ENCODE measurements at places on chromosomes 3 and 15.

DNA sequence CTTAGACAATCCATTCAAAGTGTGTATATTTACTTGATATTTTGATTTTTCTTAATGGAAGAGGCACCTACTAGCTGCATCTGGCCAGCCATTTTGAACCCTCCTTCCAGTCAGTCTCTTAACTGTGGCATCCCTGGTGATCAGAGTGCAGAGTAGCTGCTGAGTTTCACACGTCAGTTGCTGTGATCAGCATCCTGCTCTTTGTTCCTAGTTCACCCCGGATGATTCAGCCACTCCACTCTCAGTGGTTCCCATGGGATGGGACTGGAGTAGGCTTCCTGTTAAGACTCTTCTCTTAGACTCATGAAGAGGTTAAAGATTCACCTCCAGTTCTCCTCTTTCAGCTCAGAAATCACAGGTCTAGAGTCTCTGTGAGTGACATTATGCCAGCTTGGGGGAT is 75.8 kb downstream of the STXBP5L start:
- DNase-seq = no peak

DNA sequence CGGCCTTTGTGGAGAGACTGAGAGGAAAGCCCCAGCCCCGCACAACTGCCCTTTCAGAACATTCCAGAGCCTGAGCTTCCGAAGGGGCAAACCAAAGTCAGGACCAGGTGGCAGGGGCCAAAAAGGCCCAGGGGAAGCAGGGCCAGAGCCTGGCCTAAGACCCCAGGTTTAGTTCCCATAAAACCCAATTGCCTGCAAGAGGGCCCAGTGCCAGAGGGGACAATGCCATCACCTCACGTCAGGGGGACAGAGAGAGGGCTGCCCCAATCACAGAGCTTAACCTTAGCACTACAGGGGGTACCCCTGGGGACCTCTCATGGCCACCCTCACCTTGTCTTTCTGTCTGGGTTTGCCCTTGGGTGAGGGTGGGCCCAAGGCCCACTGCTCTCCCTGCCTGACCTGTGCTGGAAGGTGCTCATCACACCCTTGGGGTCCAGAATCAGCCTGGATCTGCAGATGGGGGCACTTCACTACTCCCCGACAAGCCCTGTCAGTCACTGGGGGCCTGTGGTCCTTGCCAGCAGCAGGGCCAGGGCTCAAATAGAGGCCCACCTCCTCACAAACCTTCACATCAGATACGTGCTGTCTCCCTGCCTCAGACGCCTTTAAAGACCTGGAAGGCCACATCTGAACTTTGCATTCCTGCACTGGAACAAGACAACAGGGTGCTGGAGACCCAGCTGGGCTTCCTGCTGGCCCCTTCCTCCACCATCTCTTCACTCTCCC is 3.8 kb downstream of the CALML4 start:
- DNase-seq = no peak

DNA sequence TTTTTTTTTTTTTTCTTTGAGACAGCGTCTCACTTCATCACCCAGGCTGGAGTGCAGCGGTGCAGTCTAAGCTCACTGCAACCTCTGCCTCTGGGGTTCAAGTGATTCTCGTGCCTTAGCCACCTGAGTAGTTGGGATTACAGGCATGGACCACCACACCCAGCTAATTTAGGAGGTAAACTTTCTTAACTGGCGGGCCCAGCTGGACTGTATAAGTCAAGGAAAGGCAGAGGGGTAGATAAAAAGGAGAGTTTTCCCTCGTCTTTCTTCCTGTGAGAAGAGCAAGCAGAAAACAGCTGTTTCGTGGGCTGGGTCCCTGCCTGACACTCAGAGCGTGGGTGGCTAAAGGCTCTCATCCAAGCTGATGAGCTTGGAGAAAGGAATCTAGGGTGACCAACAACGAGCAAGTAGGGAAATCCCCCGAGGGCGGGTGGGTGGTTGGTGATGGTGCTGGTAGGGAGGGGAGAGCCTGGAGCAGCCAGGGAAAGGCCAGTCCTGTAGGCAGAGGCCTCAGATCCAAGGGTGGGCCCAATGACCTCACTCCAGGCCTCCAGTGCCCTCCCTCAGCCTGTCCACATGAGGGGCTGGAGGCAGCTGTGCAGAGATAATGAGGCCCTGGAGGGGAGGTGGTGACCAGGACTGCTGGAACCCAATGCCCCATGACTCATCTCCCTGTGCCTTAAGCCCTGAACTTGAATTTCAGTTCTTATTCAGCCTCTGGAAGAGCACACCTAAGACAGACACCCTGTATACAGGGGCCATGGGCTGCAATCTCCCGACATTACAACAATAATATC is 43.1 kb upstream of the LIMD1 start:
- DNase-seq = peak; percentile 97

GRCh38 chr3:184694716-184695115 is 17.1 kb downstream of the MAGEF1 start:
- DNase-seq = no peak

GRCh38 chr3:109977897-109978296 is 640.6 kb upstream of the DPPA4 start:
- no peak for DNase-seq

GRCh38 chr3:41404582-41404981 is 205.3 kb downstream of the CTNNB1 start:
- DNase-seq = no peak

DNA sequence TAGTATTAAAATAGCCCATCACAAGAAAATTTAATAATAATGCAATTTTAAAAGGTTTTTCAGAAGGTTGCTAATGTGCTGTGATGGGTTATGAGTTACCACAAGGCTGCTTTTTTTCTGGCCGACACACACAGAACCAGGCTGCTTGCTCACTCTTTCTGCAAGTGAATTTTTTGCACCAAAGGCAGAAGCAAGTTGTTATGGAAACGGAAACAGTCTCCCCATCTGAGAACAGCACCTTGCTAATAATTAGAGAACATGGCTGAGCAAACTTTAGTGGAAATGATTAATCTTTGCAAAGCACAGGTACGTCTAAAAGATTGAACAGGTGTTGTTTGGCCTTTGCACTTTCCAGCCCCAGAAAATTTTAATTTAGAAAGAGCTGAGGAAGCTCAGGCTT is 51.0 kb downstream of the CACNA2D3 start:
- no peak for DNase-seq

DNA sequence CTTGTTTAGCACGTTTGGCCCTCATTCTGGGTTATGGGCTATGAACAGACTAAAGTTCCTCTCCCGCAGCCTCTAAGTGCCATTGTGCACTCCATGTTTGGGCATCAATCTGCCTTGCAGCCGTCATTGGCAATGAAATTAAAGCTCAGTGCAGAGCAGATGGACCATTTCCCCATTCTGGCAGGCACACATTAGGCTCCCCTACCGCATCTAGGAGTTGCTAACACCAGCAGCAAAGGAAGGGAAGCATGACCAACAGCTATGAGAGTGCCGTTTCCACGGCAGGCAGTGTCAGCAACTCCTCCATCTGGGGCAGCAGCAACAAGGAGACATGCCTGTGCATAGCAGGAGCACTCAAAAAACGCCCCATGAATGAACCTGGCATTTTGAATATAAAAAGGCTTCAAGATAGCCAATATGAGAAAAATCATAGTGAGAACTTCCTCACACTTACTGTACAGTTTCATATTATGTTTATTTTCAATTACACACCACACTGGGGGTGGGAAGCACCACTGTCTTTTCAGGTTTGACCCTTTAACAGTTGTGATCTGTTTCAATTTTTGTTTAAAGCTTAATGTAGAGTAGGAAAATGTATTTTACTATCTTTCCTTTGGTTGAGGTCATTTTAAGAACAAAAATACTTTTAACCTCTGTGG is 218.7 kb downstream of the KCNMB2 start:
- DNase-seq = no peak

DNA sequence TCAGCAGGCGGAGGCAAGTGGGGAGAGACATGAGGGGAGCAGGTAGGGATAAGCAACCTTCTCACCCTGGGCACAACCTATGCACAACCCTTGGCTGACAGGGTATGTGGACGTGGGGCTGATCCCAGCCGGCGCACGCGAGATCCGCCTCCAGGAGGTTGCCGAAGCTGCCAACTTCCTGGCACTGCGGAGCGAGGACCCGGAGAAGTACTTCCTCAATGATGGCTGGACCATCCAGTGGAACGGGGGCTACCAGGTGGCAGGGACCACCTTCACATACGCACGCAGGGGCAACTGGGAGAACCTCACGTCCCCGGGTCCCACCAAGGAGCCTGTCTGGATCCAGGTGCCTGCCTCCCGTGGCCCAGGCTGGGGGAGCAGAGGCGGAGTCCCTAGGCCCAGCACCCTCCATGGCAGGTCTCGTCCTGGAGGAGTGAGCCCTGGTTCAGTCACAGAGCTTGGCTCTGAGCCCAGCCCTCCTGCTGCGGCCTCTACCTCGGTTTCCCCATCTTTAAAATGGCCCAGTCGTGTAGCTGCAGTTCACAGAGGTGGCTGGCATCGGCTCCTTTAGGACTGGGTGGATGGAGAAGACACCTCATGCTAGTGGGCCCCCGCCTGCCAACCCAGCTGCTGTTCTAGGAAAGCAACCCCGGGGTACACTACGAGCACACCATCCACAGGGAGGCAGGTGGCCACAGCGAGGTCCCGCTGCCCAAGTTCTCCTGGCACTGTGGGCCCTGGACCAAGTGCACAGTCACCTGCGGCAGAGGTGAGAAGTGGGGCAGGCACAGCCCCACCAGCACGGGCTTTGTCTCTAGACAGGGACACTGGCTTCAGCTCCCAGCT is 96.0 kb downstream of the TBC1D2B start:
- DNase-seq = no peak

GRCh38 chr15:52505151-52505550 is 23.5 kb downstream of the MYO5A start:
- no peak for DNase-seq

DNA sequence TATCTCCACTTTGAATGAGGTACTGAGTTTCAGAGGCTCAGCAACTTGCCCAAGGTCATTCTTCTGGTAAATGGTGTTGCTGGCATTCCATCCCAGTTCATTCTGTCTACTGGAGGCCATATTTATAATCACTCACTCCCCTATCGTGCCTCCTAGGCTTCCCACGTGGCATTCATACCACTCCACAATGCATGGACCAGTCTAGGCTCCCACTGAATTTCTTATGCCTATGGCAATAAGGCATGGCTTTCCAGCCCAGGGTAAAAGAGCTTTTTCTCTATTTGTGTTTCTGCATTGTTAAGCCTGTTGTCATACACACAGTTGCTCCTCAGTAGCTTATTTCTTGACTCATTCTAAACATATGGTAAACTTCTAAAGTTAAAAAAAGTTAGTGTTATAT is 19.9 kb downstream of the BBX start:
- DNase-seq = no peak

DNA sequence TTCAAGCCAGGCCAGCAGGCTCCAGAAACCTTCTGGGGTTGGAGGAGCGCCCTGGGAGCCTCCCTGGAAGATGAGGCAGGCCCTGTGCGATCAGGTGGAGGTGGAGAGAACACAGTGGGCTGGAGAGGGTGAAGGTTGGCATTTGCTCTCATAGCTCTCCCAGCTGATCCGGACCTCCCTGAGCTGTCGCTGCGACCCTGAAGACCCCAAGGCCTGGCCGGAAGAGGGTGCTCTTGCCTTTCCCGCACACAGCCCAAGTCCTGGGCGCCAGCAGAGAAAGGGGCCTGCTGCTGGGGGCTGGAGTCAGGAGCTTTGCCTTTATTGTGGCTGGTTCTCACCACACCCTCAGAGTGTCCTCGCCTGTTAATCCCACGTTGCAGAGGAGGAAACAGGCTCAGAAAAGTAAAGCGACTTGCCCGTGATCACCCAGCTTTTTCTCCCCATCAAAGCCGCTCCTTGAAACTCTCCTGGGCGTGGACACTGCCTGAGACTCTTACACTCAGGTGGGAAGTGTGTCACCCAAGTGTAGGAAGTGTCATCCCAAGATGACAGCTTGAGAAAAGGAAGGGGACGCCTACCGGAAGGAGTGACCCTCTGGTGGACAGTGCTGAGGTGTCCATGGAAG is 8.6 kb upstream of the RPL29 start:
- DNase-seq = no peak

DNA sequence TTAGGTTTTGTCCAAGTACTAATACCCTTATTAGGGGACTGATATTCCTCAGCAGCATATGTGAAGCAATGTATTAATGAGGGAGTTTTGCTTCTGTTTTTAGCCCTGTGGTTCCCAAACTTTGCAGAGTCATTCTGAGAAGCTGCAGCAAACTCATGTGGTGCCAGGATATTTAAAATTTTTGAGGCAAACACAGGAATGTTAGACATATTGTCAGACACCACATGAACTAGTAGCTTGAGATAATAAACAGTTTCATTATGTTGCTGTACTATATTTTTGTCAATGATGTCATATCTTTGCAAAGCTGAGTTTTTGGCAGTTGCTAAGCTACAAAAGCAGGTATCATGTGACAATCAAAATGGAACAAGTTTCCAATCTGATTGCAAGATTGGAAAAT is 36.6 kb downstream of the ATP6V1A start:
- DNase-seq = peak; percentile 94

GRCh38 chr3:76554707-76555106 is 485.2 kb upstream of the ROBO2 start:
- peak; percentile 30 for DNase-seq

DNA sequence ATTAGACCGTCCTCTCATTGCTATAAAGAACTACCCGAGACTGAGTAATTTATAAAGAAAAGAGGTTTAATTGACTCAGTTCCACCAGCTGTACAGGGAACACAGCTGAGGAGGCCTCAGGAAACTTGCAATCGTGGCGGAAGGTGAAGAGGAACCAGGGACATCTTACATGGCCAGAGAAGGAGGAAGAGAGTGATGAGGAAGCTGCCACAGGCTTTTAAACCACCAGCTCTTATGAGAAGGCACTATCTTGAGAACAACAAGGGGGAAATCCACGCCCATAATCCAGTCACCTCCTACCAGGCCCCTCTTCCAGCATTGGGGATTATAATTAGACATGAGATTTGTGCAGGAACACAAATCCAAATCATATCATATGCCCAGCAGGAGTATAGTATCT is 138.5 kb downstream of the ALCAM start:
- no peak for DNase-seq

DNA sequence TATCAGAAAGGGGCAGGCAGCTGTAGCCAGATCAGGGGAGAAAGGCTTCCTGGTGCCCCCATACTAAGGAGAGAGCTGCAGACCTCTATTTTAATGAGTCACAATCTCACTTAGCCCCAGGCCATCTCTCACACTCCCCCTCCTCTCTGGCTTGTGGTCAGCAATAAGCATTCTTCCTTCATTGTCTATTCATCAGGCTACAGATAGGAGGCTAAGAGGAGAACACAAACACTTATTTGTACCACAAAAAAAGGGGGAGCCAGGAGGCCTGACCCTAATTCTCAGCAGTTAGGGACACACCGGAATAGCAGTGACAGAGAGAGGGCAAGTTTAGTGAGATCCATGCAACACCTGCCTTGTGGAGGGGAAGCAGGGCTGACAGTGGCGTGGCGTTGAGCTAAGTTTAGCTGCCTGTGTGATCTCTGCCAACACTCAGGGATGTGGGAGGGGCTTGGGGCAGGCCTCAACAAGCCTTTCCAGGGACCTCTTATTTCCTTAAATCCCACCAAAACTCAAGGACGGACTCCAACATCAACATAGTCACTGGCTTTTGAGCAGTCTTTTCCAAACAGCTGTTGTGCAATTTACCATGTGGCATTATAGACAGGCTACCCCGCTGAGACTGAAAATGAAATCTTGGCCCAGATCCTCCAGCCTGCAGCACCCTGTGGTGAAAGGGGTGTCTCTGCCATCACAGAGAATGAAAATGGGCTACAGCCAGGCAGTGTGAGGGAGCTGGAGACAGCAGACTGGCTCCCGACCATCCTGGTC is 191.9 kb upstream of the TSC22D2 start:
- DNase-seq = no peak
